Amniotic epithelial cell (primary cell): ENCODE measurements at places on chromosomes 6 and 20.

DNA sequence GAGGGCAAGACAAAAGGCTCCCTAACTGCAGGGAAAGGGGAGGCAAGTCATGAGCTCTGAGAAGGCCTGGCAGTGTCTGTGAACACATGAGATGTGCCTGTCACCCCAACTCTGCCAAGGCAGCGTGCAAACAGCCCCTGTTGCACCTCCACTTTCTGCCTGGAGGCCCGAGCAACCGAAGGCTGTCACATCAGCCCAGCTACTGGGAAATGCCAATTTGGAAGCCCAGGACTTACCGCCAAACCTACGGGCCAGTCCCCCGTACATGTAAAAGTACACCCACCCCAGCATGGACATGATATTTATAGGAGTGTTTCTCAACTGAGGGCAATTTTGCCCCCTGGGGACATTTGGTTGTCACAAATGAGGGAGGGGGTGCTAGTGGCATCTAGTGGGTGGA is 27.3 kb upstream of the RPP40 start:
- DNase-seq: no peak

DNA sequence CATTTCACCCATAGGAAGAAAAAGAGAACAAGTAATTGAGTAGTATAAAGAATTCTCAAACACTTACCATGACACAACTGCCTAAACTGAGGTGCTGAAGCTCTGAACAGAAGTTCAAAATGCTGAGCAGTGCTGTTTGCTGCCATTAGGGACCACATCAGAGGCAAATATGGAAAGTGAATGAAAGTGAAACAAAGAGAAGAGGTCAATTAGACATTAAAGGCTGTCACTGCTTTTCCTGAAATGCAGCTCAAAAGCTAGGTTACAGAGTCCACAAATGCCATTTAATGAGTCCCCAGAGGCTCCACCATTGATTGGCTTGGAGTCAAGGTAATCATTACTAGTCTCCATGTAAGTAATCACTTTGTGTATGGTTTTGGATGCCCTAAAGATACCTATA is 46.1 kb downstream of the POU3F2 start:
- no peak for DNase-seq

- peak; percentile 41 for DNase-seq
Observed at GRCh38 chr6:75201901-75202672, 3.8 kb downstream of the COL12A1 start.

- peak; percentile 45 for DNase-seq
Observed at GRCh38 chr6:157625764-157626163, 197.3 kb upstream of the SNX9 start.

DNA sequence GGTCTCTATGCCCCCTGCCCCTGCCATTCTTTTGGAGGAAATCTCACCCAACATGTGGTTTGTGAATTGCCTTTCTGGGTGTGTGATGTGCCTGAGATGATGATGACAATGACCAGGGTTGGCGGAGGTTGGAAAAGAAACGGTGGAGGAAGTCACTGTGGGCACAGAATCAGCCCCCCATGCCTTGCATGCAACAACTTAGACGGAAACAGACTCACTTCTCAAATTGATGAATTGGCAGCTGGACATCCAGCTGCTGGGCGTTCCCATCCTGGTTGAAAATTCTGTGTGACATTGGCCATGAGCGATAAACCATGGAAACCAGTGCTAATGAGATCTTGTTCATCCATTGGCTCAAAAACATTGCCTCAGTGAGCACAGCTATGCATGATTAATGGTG is 95.8 kb upstream of the LY86 start:
- DNase-seq: no peak

- no peak for DNase-seq
Observed at GRCh38 chr6:20670750-20671149, 136.5 kb downstream of the CDKAL1 start.

DNA sequence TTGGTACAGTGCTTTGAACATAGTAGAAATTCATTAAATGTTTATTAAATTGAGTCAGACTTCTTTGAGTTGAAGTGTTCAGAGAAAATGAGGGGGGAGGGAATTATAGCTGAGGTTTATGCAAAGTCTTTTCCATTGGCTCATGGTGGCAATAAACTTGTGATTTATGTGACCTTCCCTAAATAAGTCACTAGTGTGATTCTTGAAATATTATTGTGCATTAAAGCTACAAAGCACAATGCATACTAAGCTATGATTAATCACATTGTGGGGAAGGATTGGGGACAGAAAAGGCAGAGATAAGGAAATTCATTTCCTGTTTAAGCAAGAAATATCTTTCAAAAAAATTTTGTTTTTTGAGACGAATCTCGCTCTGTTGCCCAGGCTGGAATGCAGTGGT is 877.5 kb downstream of the TFAP2A start:
- DNase-seq: peak; percentile 72

- peak; percentile 53 for DNase-seq
Observed at GRCh38 chr6:34232901-34233300, 3.8 kb upstream of the HMGA1 start.

DNA sequence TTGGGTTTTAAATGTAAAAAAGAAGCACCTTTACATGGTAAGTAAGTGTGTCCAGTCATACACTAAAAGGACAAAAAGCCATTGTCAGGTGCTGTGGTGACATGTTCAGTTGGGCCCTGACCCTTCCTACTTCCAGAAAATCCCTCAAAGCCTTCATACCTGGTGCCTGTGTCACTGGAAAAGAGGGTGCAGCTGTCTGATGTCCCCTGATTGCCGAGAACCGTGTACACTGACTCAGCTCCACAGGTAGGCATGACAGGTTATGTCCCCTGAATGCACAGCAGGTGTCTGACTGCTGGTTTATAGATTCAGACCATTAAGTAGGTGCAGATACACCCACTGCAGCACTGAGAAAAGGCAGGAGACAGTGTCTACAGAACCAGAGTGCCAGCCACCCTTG is 99.1 kb downstream of the FOXC1 start:
- no peak for DNase-seq

DNA sequence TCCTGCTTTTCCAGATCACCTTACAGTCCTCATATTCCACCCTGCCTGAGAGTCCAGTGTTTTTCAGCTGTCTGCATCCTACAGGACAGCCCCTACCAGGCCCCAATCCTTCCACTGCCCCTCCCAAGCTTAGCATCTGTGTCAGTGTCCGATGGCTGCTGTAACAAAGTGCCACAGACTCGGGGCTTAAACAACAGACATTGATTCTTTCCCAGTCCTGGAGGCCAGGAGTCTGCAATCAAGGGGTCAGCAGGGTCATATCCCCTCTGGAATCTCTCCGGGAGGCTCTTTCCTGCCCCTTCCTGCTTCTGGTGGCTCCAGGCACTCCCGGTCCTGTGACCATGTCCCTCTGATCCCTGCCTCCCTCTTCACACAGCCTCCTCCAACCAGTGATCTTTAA is 396.6 kb upstream of the MAP3K7 start:
- no peak for DNase-seq

- DNase-seq: peak; percentile 48
Observed at GRCh38 chr6:18308070-18308735, 43.9 kb upstream of the DEK start.

GRCh38 chr6:5705252-5705651 is 301.5 kb downstream of the NRN1 start:
- no peak for DNase-seq

- no peak for DNase-seq
Observed at GRCh38 chr6:15907914-15908518, 220.9 kb upstream of the MYLIP start.

GRCh38 chr6:39416026-39416425 is 93.5 kb upstream of the KCNK16 start:
- DNase-seq: no peak

DNA sequence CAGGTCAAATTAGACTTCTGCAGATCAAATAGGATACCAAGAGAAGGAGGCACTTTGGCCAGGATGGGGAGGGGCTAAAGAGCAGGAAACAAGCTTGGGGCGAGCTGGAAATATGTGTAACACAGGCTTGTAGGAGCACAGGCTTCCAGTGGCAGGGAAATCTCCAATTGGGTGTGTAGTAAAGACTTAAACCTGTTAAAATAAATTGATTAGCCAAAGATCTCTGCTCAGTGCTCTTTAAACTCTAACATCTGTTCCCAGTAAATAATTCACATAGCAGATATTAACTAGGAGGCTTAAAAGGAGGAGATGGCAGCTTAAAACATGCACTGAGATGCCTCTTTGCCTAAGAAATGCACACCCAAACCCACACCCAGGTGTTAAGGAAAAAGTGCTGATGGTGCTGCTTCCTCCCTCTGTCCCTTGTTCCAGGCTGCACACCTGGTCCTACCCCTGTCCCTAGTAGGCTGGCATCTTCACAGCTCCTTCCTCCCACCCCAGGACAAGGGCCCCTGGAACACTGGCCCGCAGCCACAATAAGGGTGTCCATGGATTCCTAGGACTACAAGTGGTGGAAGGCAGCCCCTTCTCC is 93.5 kb upstream of the MLN start:
- DNase-seq: no peak

- peak; percentile 54 for DNase-seq
Observed at GRCh38 chr6:45930420-45931040, 85.1 kb downstream of the CLIC5 start.

- DNase-seq: no peak
Observed at GRCh38 chr6:155013457-155013876, 18.4 kb downstream of the TIAM2 start.

DNA sequence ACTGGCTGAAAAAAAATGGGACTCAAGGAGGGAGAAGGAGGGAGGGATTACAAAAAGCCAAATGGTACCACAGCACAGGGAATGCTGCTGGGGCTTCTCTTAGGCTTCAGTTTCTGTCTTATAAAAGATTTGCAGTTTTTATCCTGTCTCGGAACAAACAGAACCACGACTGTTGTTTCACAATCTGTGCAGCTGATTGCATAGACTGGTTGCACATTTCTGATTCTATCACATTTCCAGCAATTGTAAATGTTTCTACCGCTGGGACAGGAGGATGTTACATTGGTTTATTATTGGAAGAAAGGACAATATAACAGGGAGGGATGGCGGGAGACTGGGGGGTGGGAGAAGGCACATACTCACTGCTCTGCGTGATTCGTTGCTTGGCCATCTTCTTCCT is 73.5 kb upstream of the ARID1B start:
- peak; percentile 61 for DNase-seq

GRCh38 chr6:41013466-41014153 is 25.4 kb downstream of the UNC5CL start:
- DNase-seq: no peak

DNA sequence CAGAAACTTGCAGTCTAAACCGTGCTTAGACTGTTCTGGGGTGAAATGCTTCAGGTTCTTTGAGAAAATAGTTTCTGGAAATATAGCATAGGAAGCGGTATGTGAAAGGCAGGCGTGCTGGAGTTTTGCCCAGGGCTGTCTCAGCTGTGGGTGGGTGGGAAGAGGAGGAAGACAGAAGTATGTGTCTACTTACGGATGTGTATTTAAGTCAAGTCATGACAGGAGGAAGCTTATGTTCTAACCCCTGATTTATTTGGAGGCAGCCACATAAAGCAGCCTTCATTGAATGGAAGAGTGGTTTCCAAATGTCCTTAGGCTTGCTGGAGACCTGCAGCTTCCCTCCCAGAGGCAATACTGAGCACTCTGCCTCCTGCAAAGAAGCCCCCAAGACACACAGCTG is 345.8 kb upstream of the PRND start:
- DNase-seq: peak; percentile 50

GRCh38 chr20:1656844-1657243 is 735 bp downstream of the SIRPG start:
- no peak for DNase-seq

DNA sequence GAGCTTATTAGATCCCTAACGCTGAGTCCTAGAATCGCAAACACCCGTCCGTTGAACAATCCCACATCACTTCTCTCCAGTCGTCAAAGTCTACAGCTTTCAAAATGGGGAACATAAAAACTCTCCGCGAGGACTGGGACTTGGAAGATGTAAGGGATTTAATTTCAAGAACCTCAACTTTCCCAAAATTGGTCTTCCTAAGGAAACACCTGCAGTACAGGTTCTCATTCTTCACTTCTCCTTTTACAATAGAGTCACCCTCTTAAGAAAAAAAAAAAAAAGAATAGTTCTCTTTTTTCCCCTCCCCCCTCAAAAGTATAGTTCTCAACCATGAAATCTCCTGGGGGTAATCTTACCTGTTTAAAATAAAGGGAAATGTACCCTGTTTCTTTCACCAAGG is 6.6 kb upstream of the ZBTB22 start:
- no peak for DNase-seq

GRCh38 chr6:22550971-22551670 is 18.2 kb upstream of the HDGFL1 start:
- no peak for DNase-seq

DNA sequence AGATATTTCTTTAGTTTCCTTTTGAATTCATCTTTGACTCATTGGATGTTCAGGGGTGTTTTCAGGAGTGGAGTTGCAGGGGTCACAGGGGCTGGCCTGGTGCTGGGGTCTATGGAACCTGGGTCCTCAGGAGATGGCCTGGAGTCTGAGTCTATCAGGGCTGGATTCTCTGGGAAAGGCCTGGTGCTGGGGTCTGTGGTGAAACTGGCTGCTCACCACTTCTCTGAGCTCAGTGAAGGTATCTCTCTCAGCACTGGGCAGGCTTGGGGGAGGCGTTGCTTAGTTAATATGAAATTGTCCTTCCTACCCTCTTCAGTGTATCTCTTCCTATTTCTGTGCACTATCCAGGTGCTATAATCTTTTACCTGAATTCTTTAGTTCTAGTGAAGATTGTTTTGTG is 83.1 kb upstream of the SLC24A3 start:
- no peak for DNase-seq

- DNase-seq: no peak
Observed at GRCh38 chr6:147298461-147298860, 94.2 kb downstream of the STXBP5 start.

- DNase-seq: no peak
Observed at GRCh38 chr6:30007132-30007764, 53.8 kb upstream of the POLR1H start.

DNA sequence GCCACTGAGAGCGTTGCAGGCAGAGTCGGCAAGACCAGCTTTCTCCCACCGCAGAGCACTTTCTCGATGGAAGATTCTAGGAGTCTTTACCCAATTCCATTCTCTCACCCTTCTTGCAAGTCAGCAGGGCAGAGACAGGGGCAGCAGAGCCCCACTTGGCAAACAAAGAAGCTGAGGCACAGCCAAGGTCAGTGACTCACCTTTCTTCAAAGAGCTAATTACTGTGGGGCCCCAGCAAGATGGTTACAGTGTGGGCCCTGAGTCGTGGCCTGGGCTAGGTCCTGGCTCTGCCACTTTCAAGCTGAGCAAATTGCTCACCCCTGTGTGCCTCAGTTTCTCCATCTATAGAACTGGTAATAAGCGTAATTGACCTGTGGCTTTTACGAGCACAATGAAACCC is 277.0 kb downstream of the PREX1 start:
- no peak for DNase-seq
